ENCODE measurements at places on chromosomes 5 and 9.

DNA sequence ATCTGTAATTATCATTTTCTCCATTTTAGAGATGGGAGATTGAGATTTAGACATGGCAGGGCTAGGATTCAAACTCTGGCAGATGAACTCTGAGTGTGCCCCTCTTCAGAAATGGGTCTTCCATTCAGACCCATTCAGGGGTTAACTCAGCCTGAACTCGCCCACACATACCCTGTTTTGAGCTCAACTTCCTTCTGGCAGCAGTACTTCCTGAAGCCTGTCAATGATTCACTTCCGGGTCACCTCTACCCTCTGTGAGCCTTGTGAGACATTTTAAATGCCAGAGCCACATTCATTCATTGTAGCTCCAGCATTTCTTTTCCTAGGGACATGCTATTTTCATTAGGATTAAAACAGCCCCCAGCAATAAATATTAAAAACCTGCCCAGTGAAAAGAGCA lies 209.3 kb upstream of the SLC24A2 start:
- no peak for DNase-seq

GRCh38 chr5:14187660-14188059 lies 44.5 kb downstream of the TRIO start:
- no peak for DNase-seq

GRCh38 chr5:150738862-150739261 lies 20.0 kb downstream of the DCTN4 start:
- no peak for DNase-seq

DNA sequence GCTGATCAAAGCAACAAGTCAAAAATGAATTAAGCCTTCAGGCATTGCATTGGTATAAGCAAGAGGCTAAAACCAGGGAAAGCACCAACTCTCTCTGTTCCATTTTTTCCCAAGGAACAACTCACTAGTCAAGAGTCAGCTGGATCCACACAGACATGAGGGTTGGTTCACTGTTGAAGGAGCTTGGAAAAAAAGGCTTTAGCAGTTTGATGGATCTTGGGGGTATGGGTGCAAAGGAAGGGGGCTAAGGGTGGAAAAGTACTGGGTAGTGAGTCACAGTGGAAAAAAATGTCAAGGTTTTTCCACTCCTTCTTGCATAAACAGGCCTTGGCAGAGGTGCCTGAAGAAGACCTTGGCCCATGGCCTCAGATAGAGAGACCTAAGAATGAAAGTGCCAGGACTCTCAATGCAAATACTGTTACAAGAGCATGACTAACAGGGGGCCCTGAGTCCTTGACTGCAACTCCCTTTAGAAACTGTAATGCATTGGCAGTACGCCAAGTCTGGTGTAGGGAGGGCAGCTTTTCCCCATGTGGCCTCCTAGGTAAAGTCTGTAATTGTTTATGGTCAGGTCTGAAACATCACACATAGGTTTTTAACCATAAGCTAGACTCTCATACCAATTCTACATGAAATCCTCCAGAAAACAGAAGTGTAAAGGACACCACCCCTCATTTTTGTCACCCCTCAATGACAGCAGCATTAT lies 23.7 kb downstream of the ACTL7A start:
- DNase-seq: no peak

DNA sequence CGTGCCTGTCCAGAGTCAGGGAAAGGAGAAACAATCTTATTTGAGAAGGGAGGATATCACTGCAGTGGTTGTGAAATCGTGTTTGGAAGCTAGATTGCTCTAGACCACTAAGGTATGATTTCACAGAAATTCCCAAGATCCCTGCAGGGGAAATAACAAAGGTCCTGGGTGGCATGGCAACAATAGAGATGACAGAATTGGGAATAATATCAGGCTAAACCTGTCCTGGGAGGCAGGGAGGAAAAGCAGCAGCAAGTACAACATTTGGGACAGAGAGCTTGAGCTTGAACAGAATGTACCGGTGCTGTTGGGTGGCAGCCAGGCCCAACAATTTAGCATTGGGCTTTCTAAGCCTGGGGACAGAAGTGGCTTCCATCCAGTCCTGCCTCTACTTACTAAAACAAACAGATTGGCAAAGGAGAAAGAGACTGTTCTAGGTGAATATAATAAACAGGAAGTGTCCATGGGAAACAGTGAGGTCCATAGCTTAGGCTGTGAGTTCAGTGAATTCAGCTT lies 17.0 kb upstream of the ARHGAP26 start:
- DNase-seq: no peak

- no peak for DNase-seq
Measured at GRCh38 chr9:114301798-114302565, 20.9 kb upstream of the ORM1 start.

GRCh38 chr9:132669319-132669697 lies 475 bp downstream of the DDX31 start:
- no peak for DNase-seq

- DNase-seq: no peak
Measured at GRCh38 chr9:137388589-137389427, 34.2 kb downstream of the EXD3 start.

DNA sequence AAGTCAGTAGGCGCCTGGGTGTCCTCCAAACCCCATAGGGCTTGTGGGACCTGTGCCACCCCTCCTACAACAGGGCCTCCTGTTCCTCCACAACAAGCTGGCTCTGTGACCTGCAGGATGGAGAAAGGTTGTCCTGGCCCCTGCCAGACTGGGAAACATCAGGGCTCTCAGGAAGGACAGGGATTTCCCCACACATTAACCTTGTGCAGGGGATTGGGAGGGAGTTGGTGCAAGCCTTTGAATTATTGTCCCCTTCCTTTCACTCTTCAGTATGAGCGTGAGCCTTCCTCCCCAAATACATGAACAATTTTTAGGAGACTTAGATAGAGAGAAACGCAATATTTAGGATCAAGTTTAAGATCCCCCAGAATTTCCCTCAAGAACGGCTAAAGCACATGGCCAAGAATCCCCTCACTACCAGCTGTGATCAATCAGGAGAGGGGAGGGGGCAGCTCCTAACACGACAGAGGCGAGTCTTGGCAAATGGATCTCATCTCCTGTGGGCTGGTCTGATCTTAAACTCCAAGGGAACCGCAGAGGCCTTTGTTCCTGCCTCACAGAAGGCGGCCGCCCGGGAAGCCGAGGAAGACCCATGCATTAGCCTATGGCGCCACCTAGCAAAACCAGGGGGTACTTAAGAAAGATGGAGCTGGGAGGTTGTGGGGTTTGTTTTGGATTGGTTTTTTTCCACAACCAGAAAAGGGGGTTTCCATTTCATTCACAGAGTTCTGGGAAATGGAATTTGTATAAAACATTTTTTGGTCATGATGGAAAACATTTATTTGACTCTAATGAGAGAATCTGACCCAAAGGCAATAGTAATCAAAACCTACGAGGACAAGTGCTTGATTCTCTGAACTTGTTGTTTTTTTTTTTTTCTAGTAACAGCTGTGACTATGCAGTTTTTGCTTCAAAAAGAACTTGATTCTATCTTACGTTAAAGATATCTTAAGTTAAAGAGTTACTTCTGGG lies 36.1 kb upstream of the OSMR start:
- DNase-seq: no peak

GRCh38 chr9:116998305-116998704 lies 311.2 kb downstream of the TRIM32 start:
- no peak for DNase-seq

DNA sequence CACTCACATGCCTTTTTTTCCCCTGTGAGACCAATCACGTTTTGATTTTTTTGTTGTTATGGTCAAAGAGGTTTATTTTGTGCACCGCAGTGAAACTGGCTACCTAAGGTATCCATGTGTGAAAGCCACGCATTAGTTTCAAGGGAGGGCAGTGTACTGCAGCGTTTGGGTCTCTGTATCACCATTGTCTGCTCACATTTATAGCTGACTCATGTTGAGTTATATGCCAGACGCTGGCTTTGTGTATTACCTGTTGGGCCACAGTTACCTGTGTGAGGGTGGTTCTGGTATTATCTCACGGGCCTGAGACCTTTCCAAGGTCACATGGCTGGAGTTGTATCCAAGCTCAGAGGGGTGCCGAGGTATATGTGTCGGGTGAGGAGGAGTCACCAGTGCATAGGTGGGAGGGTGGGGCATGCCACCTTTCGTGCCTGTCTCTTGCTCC lies 75.8 kb downstream of the ARHGAP26 start:
- no peak for DNase-seq

GRCh38 chr9:4105183-4105582 lies 194.7 kb downstream of the GLIS3 start:
- no peak for DNase-seq

GRCh38 chr5:144024090-144024489 lies 146.4 kb downstream of the YIPF5 start:
- DNase-seq: no peak

DNA sequence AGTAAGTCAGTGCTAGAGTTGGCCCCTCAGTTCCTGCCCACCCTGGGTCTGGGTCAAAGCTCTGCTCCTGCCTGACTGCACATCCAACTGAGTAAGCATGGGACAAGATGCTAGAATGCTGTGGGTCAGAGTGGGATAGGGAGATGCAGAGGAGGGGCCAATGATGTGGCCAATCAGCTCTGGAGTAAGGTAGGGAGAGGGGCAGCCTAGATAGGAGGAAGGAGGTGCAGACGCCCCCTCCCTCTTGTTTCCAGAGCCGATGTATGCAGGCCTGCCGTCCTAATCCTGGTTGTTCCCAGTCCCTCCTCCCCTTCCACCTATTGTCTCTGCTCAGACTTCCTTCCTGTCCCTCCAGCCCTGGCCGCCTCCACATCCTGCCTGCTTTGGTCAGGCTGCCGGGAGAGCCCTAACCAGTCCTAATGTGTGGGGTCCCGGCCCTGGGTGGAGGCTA lies 1.3 kb downstream of the ARAP3 start:
- no peak for DNase-seq

GRCh38 chr9:138022121-138022741 lies 144.6 kb downstream of the CACNA1B start:
- DNase-seq: no peak

DNA sequence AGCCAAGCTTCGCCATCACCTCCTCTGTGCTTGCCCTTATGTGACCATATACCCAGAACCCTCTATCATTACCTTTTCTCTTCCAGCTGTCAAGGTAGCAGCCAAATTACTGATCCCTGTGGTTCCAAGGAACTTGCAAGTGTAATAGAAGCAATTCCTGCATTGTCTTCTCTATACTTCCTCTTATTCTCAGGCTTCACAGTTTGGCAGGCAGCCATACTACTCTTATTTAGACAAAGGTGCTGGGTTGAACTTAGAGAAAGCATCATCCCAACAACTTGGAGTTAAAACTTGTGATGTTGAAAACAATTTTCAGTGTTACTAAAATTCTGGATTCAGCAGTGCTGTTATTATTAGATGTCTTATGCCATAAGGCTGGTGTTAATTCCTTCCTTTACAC lies 93.2 kb downstream of the NLN start:
- no peak for DNase-seq

All from activated B cell treated with CpG ODN at 0.5 μM for 24 hours (primary cell).